ENCODE measurements at places on chromosomes 3 and 15.

DNA sequence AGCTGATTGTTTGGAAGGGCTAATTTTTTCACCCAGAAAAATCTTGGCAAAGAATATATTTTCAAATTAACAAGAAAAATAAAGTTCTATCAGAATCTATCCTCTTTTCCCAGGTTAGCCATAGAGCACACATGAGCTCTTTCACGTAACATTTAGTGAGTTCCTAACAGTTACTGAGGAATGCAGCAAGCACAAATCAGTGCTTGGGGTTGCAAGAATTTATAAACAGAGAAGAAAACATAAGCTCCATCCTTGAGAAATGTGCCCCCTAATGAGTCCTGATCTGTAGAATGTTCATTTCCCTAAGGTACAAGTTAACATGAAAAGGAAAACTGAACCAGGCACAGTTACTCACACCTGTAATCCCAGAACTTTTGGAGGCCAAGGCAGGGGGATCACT, 13.9 kb downstream of the EOGT start:
- no peak for DNase-seq

DNA sequence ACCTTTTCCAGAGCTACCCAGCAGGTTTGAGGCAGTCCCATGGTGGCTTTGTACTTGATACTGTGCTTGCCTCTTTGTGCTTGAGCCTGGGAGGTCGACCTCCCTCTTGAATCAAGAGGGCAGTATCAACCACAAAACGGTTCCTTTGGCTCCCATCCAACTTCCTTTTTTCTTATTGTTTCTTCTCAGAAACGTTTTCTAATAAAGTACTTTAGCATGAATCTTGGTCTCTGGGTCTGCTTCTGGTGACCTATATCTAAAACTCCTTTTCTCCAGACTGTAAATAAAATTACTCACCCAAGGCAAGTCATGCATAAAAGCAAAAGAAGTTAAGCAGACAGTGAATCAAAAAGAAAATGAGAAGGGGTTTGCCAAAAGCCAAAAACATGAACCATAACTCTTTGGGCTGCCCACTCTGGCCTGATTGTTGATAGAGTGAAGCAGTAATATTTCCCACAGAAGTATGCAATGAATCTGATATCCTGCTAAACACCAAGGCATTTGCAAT, 112.2 kb upstream of the SLC4A7 start:
- no peak for DNase-seq

GRCh38 chr3:117719316-117719926, 1009.8 kb downstream of the TUSC7 start:
- DNase-seq, result no peak

DNA sequence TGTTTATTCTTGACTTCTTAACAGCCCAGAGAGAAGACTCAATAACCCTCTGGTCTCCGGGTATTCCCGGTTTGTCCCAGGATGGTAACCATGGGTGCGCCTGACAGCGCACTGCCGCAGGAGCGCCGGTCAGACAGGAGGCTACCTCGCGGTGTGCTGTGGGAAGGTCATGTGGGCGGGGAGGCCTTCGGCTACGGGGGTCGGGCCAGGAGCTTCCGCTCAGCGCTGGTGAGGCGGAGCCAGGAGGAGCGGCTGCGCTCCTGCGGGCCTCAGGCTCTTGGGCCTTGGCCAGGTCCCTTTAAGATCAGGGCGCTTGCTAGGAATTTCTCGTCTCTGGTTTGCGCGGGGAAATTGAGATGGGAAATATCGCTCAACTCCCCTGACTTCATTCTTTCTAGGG, 182.3 kb upstream of the NDN start:
- peak; percentile 66 for DNase-seq

GRCh38 chr3:34929036-34929435, 710.3 kb upstream of the ARPP21 start:
- DNase-seq, result no peak

DNA sequence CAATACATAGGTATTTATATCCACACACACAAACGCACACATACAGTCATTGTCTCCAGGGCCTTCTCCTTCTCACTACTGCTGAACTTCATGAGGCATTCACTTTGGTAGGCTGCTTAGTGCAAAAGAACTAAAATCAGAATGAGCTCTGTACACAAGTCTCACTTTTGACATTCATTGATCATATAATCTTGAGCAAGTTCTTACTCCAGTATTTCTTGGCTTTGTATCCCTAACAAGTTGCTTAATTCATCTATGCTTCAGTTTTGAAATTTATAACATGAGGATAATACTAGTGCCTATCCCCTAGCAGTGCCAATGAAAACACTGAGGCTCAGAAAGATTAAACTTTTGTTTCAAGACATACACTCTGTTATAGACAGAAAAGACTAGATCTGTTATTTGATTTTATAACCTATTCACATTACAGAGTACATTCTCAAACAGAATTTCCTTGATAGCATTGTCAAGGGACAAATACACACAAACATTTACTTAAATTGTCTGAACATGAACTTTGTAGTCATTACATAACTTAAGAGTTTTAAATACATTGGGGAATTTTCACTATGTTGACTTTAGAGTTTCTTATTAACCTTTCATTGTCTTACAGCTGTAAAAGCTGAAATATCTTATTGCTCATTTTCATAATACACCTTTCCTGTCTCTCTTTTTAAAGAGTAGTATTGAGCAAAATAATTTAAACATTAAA, 55.0 kb upstream of the SI start:
- no peak for DNase-seq

- DNase-seq, result no peak
Measured at GRCh38 chr15:62075595-62076277, 9.0 kb downstream of the C2CD4A start.
